Activated CD4-positive, alpha-beta T cell treated with anti-CD3 and anti-CD28 coated beads for 24 hours (primary cell): ENCODE measurements at places on chromosomes 4 and X.

DNA sequence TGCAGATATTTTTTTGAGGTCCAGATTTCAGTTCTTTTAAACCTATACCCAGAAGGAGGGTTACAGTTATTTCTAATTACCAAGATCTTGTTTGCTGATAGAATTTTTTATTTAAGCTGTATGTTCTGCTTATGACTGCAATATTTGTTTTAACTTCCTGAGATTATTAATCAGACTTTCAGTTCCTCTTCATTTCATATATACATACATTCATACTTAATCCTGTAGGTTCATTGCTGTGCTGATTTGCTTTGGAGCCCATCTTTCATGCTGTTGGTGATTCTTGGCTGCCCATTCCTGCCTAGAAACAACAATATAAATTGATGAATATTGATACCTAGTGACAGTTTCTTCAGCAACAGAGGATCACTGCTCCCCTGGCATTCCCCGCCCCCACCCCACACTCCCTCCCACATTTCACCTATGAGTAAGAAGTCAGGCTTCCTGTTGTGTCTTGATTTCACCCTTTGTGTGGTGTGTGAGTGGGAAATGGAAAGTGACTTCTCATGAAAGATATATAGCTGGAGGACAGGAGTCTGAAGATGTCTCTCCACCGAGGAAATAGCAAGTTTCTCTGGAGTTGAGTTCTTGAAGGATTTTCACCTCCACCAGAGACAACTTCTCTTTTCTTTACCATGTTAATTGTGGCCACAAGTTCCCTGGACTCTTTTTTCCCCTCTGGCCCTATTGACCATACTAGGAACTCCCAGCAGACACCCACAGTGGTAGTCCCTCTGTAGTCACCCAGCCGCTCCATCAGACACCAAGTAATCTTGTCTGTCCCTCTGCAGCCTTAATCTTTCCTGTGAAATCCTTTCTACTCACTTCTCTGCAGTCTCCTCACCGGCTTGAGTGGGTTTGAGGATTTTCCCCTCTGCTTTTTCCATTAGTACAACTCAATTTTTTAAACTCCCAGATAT is 118.4 kb downstream of the ASB9 start:
- DNase-seq = peak; percentile 17

- no peak for DNase-seq
Observed at GRCh38 chr4:138092060-138092459, 150.1 kb downstream of the SLC7A11 start.

DNA sequence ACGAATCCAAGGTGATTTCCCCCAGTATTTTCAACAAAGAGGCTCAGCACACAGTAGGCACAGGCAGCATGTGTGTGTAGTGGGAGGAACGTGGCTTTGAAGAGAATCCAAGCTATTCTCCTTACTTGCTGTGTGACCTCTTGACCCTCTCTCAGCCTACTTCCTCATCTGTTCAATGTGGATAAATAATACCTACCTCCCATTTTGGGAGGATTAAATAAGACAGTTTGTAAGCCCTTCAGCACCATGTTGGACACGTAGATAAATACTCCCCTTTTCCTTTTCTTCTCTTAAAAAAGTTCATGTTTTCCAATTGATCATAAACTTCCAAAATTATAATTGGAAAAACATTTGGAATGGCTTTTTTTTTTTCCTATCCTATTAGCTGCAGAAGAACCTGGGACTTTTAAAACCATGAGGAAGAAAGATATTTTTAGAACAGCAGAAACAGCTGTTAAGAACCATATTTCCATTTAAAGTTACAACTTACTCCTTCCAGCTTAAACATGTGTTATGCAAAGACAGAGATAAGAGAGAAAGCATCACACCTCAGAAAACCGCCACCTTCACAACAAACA is 56.1 kb upstream of the TMEM131L start:
- DNase-seq = no peak

DNA sequence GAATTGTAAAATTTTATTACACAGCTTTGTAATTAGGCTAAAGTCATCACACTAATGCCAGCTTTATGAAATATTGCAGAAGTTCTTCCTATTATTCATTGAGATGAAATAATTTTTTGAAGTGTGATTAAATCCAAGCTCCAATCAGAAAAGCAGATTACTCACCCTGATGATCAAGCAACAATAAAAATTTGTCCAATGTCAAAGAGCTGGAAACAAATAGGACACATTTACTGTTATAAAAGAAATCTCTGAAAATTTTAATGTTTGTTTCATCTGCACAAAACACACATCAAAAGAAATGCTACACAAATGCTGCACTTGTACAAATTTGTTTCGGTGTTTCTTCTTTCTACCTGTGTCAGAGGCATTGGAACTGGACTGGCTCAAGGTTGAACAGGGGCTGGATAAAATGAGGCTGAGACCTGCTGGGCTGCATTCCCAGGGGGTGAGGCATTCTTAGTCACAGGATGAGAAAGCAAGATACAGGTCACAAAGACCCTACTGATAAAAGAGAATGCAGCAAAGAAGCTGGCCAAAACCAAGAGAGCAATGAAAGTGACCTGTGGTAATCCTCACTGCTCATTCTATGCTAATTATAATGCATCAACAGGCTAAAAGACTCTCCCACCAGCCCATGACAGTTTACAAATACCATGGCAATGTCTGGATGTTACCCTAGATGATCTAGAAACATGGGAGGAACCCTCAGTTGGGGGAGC is 78.3 kb downstream of the GASK1B start:
- no peak for DNase-seq

DNA sequence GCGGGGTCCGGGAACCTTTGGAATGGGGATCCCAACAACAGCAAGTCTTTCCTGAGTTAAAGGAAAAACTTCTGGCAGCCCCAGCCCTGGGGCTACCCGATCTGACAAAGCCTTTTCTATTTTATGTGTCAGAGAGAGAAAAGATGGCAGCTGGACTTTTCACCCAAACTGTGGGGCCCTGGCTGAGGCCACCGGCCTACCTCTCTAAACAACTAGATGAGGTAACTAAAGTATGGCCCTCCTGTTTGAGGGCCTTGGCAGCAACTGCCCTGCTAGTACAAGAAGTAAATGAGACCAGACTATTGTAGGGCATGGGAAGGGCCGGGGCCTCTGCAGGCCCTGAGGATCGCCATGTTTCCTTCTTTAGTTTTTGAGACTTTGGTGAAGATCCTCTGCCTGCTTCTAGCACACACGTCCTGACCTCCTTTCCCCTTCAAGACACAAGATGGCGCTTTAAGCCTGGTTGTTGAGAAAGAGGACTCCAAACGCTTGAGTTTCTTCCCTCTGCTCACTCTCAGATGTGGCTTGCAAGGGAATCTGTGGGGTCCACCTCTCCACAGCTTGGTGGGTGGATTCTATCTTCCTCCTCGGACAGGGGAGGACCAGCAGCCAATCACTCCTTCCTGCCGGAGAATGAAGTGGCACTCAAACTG is 18.5 kb upstream of the DRD5 start:
- DNase-seq = no peak

- DNase-seq = no peak
Observed at GRCh38 chrX:122047261-122047660, 999.9 kb downstream of the GLUD2 start.

GRCh38 chrX:39527025-39527424 is 570.7 kb downstream of the BCOR start:
- no peak for DNase-seq

- no peak for DNase-seq
Observed at GRCh38 chrX:30982467-30982866, 89.4 kb downstream of the FTHL17 start.

DNA sequence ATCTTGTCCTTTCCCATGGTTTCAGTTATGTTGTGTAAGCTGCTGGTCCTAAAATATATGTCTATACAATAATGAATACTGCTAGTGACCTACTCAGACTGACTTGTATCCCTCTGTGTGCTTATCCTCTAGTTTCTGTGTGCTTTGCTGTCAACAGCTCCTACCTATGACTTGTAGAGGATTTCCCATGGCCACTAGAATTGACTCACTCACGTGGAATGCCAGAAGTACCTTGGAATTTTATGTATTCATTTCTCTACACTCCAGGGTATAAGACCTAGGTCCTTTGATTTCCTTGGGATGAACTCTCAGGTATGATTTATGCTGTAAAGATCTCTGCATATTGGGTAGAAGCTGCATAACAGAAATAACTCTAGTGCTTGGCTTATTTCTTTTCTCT is 279.9 kb upstream of the SLIT2 start:
- no peak for DNase-seq

- no peak for DNase-seq
Observed at GRCh38 chrX:31909850-31910572, 838.2 kb upstream of the FTHL17 start.

DNA sequence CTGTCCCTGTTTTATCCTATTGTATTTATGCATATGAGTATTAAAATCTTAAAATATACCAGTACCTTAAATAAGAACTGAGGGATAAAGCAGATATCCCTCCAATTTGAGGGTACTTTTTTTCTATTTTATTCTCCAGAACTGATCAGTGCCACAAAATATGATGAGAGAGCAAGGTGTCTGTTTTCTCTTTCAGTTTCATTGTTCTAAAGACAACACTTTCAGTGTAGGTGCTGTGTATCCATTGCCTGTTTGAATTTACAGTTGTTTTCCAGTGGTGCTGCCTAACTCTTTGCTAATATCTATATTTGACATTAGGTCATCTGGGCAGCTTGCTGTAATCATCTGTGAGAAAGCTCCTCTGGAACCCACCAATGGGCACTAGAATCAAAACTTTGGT is 394.7 kb downstream of the IL1RAPL1 start:
- no peak for DNase-seq

DNA sequence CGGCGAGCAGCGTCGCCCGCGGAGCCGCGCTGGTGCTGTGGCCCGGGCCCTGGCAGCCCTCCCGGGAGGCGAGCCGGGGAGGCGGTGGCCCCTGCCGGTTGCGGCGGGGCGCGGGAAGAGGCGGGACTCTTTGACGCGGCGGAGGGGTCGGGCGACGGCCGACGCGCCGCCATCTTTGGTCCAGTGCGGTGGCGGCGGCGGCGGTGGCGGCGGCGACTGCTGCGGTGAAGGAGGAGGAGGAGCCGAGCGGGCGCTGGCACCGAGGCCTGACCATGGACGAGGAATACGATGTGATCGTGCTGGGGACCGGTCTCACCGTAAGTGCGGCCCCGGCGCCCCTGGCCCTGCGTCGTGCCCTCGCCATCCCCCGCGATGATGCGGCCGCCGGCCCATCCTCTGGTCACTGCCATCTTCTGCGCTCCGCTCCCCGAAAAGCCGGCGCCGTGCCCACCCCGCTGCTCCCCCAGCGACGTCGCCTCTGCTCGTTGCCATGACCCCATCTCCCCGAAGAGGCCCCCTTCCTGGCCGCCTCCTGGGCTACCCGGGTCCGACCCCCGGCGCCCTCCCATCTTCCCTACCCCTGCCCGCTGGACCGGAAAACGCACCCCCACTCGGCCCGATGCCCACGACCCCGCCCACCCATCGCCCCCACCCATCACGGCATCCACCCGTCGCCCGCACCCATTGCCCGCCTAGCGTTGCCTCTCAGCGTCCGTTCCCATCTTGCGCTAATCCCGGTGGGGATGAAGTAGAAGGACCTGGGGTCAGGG is at the start of gene GDI1:
TSS of gene GDI1 (plus strand) at position 172 of the 770 bp plus-strand sequence. CDS start at position 273, 101 bp downstream.
- DNase-seq = no peak

- DNase-seq = no peak
Observed at GRCh38 chr4:148203056-148203898, 238.9 kb downstream of the NR3C2 start.

DNA sequence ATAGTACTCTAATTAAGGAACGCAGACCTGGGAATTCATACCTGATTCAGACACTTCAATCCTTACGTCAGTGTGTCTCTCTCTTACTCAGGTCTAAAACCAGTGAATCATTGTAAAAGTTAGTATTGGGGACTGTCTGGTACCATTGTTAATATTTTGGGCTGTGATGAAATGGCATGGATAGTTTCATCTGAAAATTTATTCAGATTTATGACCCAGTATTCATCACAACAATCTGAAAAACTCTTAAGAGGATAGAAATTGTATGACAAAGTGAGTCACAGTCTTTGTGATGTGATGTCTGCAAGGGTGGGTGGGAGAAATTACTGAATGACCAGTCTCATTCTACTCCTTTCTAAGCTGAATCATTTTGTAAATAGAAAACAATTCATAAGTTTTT is 10.3 kb downstream of the FGF2 start:
- DNase-seq = no peak

DNA sequence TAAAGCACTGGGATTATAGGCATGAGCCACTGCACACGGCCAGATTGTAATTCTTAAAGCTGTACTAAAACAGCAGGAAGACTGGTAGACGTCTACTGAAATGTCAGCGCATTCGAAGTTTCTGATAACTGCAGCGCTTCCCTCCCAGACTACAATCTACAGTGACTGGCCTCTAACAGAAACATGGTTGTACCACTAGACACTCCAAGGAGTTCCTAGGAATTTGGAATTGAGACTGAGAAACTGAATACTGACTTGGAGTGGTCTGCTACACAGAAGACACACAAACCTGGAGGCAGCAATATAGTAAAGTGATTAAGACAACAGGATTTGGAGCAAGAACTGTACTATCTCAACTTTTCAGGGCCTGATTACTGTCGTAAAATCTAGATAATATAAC is 937 bp downstream of the HELQ start:
- no peak for DNase-seq

- DNase-seq = no peak
Observed at GRCh38 chr4:142377342-142378091, 468.6 kb downstream of the INPP4B start.

DNA sequence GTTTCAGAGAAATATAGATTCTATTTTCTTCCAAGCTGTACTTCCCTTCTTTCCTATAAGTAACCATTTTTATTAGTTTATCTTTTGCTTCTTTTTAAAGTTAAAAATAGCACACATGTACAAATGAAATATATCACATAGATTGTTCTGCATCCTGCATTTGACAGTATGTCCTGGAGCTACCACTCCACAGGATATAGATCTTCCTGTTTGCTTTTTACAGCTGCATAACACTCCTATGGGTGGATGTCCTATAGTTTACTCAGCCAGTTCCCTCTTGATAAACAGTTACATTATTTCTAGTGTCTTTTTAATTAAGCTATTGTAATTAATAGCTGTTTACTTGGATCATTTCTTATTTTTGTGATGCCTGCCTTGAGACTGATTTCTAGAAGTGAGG is 301.6 kb upstream of the DDX53 start:
- DNase-seq = no peak

GRCh38 chr4:25654031-25654970 is 1.4 kb upstream of the SLC34A2 start:
- no peak for DNase-seq

GRCh38 chr4:75345423-75345822 is 168.8 kb downstream of the RCHY1 start:
- no peak for DNase-seq

DNA sequence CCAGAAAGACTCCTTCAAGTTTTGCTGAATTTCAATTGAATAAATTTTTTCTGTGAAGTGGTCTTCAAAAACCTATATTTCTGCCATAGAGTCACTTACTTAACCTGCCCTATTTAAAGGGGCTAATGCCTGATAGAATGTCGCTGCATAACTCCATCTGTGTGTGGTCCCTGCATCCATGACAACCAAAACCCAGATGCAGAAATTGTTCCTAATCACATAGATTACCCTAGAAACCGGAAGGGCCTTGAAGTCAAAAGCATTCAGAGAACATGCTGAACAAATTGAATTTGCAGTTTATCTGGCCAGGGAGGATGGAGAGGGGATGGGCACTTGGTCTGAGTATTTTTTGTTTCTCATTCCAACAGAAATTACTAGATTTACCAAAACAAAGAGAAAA is 1.5 kb upstream of the PARM1 start:
- DNase-seq = no peak
